Uterine smooth muscle cell (primary cell): ENCODE measurements at places on chromosomes 13 and 19. TPM values are rescaled to one million over a fixed set of nuclear protein-coding genes. Genes with fewer than 3 reads are reported as not detected.

Gene TMEM38A
- 0.77 and 1.4 TPM in 2 replicates for total RNA-seq

Gene AXL
- total RNA-seq, result 251 and 278 TPM in 2 replicates

Gene DAND5
- 0.12 TPM in 1 of 2 replicates, not detected in the other for total RNA-seq

Gene SAFB
- 68.5 and 73.4 TPM in 2 replicates for total RNA-seq

Gene TIMM50
- total RNA-seq, result 57.5 and 84.0 TPM in 2 replicates

Gene TEX26
- not detected in 2 replicates for total RNA-seq

Gene ITGBL1
- total RNA-seq, result 41.5 and 56.5 TPM in 2 replicates

Gene ZNF723
- total RNA-seq, result under 0.01 TPM in 1 of 2 replicates, not detected in the other

Gene REXO1
- total RNA-seq, result 5.6 and 10.8 TPM in 2 replicates

Gene DNASE2
- total RNA-seq, result 13.5 and 35.4 TPM in 2 replicates

Gene ODAD3
- total RNA-seq, result 0.22 and 0.37 TPM in 2 replicates

Gene CALR3
- total RNA-seq, result 0.22 TPM in 1 of 2 replicates, not detected in the other

Gene ICAM3
- total RNA-seq, result 5.1 and 9.6 TPM in 2 replicates
